ENCODE measurements at places on chromosomes 4 and X.

DNA sequence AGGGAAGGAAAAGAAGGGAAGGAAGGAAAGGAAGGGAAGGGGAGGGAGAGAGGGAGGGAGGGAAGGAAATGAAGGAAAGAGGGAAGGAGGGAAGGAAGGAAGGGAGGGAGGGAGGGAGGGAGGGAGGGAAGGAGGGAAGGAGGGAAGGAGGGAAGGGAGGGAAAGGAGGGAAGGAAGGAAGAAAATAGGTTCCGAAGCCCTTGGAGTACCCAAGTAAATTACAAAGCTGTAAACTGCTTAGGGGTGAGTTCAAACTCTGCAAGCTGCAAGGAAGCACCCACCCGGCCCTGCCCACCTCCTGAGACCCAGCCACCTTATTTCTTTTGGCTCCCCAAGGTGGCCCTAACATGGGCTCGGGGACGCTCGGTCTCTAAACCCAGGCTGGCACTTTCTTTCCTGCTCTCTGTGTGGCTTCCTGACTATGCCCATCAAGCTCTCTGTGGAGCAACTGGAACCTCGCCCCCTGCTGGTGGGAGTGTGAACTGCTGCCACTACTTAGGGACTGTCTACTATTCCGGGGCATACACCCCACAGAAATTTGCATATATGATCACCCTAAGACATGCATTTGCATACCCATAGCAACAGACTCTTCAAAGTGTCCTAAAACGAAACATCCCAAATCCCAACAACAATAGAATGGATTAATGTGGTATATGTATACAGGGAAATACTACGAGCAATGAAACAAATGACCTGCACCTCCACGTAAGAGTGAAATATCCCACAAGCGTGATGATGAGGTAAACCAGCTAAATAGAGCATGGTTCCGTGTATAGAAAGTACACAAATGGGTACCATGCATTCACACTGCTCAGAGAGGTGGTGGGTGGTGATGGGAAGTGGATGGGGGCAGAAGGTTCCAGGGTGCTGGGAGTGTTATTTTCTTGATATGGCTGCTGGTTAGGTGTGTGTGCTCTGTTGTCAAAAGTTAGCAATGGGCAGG lies 151.7 kb upstream of the TBL1X start:
- DNase-seq, result peak; percentile 70

DNA sequence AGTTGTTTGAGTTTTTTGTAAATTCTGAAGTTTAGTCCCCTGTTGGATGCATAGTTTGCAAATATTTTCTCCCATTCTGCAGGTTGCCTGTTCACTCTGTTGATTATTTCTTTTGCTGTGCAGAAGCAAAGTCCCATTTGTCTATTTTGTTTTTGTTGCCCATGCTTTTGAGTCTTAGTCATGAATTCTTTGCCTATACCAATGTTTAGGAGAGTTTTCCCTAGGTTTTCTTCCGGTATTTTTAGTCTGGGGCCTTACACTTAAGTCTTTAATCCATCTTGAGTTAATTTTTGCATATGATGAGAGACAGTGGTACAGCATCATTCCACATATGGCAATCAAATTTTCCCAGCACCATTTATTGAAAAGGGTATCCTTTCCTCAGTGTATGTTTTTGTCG lies 405.8 kb upstream of the RPS6KA3 start:
- no peak for DNase-seq

DNA sequence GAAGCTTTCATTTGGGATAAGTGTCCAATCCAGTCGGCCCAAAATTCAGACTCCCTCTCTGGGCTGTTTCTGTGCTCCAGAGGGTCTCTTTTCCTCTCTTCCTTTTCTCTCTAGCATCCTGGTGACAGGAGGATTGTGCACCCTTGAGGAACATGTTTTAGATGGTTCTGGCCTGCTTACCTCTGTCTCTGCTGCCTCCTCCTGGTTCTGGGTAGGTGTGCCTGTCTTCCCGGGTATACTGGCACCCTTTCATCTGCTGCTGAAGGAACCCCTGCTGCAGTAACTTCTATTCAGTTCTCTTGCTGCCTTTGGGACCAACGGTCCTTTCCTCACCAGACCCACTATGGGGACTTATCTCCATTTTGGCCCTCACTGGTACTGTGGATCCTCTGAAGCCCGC lies 53.2 kb downstream of the HMGB2 start:
- no peak for DNase-seq

GRCh38 chr4:110172972-110173371 lies 25.4 kb downstream of the ELOVL6 start:
- no peak for DNase-seq

- no peak for DNase-seq
Observed at GRCh38 chr4:128350449-128351045, 62.9 kb upstream of the PGRMC2 start.

DNA sequence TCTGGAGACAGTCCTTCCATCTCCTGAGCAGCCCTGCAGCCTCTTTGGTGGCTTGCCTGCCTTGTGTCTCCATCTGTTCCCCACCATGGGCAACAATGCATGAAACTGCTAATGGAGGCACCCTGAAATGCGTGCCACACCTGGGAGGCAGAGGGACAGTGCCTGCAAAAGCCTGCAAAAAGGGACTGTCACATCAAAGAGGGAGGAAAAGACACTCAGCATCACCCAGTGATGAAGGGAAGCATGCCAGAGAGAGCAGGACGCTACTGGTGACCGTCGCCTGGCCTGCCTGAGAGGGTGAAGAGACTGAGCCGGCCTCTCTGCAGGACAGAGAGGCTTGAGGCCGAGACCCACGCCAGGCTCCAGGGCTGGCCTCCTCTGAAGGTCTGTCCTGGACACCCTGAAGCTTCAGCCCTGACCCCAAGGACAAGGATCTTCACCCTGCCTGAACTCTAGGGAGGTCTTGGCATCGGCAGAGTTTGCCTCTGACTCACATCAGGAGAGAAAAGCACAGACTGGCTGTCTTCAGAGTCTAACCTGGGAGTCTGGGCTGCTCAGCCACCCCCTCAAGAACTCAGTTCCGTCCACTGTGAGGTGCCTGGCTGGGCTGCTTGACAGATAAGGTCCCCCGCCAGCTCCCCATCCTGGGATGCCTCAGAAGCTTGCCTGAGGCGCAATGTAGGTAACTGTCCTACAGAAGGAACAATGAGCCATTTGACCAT lies 8.1 kb downstream of the ACSL1 start:
- DNase-seq, result no peak

- no peak for DNase-seq
Observed at GRCh38 chr4:145920205-145920604, 18.4 kb downstream of the ZNF827 start.

GRCh38 chrX:109281483-109282275 lies 200.2 kb downstream of the GUCY2F start:
- DNase-seq, result no peak

DNA sequence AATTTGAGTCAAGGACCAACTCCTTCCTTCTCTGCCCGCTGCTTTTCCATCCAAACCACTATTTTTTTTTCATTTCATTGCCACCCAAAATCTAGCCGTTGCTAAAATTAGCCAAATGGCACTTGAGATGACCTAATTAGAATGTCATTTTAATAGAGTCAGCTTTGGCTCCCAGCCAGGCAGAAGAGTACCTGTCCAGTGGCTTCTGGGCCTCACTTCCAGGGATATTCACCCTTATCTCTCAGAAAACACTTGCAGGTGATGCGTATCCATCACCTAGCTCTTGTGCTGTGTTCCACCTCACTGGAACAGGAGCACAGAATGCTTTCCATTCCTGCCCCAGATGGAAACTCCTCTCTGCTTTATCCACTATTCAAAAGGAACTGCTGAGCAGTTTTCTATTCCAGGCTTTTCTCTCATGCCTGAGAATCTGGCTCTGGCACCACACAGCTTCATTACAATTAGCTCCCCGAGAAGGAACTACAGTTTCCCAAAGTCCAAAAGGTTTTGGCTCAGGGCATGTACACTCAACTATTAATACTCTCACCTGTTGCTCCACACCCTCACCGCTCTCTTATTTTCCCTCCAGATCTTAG lies 18.5 kb downstream of the MAGEA9B start:
- DNase-seq, result no peak

GRCh38 chrX:123834116-123834515 lies 25.7 kb upstream of the XIAP start:
- DNase-seq, result no peak

DNA sequence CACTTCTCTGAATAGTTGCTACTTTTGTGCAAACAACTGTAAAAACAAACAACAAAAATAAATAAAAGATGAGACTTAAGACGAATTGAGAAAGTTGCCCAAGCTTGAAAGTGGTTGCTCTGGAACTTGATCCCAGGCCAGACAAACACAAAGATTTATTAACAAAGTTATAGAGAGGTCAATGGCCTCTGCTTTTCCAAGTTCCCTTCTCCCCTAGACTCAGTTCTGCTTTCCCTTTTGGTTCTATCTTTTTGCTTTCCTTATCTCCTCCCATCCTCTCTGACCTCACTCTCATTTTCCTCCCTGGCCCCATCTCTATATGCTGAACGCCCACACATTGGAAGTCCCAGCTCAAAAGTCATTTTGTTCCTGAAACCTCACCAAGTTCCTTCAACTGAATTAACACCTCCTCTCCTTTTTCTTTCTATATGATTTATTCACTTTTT lies 82.7 kb downstream of the MXRA5 start:
- DNase-seq, result no peak

DNA sequence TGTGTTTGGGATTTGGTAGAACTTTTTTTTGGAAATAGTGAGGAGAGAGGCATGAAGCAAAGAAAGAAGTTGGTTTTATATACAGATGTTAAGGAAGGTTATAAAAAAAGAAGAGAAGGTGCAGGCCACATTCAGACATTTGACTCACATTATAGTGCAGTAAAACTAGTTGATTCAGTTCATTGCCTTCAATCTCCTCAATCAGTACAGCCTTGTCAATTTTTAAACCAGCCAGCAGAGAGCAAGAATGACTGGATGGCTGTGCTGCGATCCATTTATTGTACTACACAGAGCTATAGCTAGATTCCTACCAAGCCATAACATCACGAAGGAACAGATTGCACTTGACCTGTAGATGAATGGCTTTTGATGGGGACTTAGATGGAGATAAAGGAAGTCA lies 79.7 kb upstream of the LSM6 start:
- no peak for DNase-seq

DNA sequence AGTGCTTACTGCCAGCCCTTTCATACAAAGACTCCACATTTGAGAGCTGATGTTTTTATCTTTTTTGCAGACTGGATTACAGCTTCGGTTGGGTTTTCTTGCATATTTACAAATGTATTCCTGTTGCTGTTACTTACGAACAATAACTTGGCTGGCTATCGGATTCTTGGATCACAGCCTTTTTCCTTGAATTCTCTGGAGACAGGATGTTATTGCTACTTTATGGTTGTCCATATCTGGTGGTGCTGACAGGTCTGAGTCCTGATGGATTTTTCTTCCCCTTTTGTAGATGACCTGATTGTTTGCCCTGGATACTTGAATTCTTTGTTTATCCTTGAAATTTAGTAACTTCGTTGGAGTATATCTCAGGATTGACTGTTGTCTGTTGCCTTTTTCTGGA lies 77.7 kb downstream of the PDK3 start:
- no peak for DNase-seq

DNA sequence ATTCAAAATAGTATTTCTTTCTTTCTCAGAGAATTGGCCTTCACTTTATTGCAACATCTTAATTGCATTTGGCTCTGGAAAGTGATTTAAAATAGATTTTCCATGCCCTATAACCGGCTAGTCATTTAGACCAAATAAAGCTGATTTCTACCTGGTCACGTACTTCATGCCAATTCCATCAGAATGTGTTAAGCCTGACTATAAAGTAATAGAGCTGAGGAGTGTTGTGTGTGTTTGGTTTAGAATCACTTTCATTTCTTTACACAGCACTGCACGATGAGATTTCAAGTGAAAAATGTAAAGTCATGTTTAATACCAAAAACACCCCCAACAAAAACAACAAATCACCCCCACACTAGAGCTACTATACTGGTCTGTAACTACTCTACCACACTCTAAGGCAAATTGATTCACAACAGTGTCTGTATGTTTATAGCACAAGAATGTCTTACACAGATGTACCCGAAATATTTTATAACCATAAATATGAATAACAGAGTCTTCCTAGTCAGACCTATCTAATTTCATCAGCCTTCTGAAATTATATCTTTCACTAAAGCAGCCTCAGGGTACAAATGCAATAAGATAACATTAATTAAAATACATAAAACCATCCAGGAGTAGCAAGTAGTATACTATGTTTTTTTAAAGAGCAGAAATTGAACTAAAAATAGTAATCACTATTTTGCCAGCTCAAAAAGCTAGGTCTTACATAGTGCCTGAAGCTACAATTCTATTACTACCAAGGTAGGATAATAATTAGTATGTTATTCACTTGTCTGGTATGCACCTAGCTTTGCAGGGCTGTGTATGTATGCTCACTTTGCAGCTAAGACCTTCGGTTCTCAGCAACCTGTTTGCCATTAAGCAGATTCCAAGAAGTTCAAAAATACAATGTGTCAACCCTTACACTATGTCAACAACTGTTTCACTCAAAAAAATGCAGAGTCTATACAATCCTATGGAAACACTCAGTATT lies 28.4 kb downstream of the APBB2 start:
- DNase-seq, result no peak

DNA sequence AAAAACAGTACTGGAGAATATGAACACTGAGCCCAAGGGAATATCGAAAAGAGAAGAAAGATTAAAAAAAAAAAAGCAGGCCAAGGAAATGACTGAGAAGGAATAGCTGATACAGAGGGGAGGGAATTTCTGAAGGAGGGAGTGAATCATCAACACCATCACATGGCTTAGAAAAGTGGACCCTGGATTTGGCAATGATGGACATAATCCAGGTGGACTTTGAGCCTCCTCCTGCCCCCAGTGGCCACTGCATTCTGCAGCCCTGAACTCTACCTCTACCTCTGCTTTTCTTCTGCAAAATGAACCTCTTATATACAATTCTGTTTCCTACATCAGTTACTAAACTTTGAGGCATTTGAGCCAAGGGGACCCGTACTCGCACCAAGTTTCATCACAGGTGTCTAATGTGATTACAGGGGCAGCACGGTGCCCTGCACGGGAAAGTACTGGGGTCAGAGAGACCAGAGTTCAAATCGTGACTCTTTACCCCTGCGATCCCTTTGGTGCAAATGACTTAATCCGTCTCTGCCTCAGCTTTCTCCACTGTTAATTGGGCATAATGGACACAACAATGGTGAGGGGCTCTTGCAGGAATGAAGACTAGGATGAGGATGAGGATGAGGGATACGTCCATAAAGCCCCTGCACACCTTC lies 1.1 kb downstream of the OCIAD2 start:
- DNase-seq, result no peak

DNA sequence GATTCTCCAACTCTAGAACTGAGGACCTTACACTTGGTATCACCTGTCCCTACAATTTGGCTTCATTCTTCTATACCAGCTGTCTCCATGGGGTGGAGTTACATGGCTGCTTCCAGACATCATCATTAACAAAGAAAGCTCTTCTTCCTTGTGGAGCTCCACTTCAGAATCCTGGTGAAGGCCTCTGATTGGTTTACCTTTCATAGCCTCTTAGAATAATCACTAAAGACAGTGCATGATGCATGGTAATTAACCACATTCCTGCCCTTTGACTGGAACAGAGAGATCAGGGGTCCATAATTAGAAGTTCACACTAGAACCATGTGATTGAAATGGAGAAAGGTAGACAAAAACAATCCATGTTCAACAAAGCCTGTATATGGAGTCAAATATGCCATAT lies 112.6 kb upstream of the ZNF827 start:
- DNase-seq, result no peak

- DNase-seq, result no peak
Observed at GRCh38 chrX:68511255-68511654, 12.4 kb downstream of the YIPF6 start.
